Naive thymus-derived CD8-positive, alpha-beta T cell (primary cell): ENCODE measurements at places on chromosomes 7 and 10.

GRCh38 chr7:5423976-5424748 lies 528 bp upstream of the TNRC18 start:
- peak; percentile 38 for DNase-seq

GRCh38 chr7:8388257-8388625 lies 45.2 kb upstream of the NXPH1 start:
- no peak for DNase-seq

DNA sequence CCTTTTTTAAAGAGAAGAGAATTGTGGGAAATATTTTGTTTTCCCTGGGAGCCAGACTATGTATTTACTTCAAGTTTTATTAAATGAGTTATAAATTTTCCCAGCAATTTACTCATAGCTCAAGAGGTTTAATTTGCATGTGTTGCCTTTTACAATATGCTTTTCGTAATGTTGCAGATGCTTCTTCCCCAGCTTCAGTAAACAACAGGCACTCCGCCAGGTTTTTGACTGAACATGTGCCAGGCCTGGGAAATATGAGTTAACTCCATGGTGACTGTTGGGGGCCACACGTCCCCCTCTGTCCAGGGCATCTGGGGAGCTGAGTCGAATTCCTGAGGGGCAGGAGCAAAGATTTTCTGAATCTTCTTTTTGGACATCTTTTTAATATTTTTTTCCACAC lies 545.7 kb downstream of the LRMDA start:
- DNase-seq = no peak

DNA sequence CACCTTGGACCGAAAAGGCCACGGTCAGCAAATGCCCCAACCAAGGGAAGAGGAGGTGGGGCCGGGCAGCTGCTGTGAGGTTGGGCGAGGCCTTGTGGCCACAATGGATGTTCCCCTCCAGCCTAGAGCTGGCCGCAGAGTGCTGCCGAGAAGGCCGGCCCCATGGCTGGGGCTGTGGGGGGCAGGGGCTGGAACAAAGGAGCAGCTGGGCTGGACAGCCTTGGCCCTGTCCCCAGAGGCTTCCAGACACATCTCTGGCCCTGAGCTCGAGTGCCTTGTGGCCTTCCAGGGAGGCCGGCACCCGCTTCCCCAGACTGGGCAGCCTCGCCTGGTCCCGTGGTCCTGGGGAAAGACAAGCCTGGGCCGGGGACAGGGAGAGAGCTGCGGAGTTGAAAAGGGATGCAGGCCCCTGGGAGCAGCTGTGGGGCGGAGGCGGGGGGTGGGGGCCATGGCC lies 88.0 kb downstream of the PDGFA start:
- DNase-seq = no peak
